CD14-positive monocyte (primary cell): ENCODE measurements at places on chromosomes 3 and 15.

- DNase-seq = no peak
These were observed 68.8 kb upstream of the GLCE start for GRCh38 chr15:69091654-69092053.

DNA sequence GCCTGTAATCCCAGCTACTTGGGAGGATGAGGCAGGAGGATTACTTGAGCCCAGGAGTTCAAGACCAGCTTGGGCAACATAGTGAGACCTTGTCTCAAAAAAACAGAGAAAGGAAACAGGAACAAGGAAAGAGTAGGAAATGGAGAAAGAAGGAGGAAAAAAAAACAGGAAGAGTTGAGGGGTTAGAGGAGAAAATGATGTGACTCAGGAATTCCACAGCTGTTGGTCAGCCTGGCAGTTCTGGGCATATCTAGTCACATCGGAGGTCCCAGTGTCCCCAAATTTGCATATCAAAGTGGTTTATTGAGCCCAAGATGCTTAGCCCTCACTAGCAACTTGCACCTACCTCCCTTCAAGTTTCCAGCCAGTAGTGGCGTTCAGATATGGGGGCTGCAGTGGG lies 18.8 kb upstream of the JMJD7 start:
- no peak for DNase-seq

- no peak for DNase-seq
These were observed 42.8 kb downstream of the NR2C2 start for GRCh38 chr3:14989943-14990779.

GRCh38 chr3:105827959-105828358 lies 40.9 kb downstream of the CBLB start:
- DNase-seq = peak; percentile 10

DNA sequence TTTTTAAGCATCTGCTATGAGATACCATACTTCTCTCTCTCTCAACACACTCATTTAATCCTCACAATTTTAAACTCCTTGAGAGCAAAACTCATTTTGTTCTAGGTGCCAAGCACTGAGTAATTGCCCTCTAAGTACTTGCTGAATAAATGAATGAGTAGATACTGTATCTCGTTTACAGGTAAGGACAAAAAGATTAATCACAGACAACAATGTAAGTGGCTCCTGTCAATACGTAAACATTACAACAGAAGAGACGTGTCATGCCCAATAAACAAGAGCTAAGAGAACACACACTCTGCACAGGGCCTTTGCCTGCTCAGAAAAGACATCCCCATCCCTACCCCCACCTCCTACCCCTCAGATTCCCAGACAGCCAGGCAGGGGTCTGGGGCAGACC lies 59.8 kb downstream of the CHSY1 start:
- no peak for DNase-seq
